A172 (cell line): ENCODE measurements at places on chromosomes 11 and 22. TPM values are rescaled to one million over a fixed set of nuclear protein-coding genes. Genes with fewer than 3 reads are reported as not detected.

DNA sequence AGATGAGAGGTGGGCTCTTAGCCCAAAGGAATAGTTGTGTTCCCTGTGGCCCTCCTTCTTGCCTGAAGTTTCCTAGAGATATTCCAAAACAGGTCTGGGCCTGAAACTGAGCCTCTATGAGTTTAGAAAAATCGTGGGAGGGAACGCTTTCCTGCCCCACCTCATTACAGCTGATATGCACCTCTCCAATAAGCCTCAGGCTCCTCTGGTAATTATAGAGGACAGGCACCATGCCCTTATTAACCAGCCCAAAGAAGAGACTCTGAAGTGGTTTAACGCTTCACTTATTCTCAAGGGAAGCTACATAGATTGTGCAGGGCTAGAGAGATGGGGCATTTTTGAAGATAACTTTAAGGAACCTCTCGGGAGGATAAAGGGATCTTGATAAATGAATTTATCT lies 3.4 kb upstream of the MPZL2 start:
- DNase-seq, result no peak

DNA sequence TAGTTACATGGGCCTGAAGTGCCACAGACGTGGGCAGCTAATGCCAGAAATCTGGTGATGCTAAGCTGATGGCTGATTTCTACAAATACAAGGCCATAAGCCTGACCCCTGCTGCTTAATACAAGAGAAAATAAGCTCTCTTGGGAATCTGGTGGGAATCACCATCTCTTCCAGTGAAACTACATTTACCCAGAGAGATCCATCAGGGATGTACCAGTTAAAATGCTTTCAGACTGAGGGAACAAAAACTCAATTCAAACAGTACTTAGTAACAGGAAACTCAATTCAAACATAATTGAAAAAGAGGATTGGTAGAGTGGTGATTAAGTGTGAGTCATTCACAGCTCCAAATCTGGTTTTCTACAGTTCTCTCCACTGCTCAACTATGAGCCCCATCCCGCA lies 1.7 kb upstream of the CAVIN3 start:
- DNase-seq, result peak; percentile 76

GRCh38 chr22:23112472-23113012 lies 29.2 kb downstream of the RSPH14 start:
- DNase-seq, result no peak

GRCh38 chr11:66918741-66919140 lies 39.4 kb downstream of the PC start:
- no peak for DNase-seq

GRCh38 chr11:115611343-115611742 lies 107.1 kb upstream of the CADM1 start:
- no peak for DNase-seq

- DNase-seq, result no peak
Measured at GRCh38 chr22:22030493-22031182, 48.1 kb upstream of the TOP3B start.

Gene CCDC87
- total RNA-seq, result 0.31 and 1.2 TPM in 2 replicates

GRCh38 chr22:35524966-35525686 lies 15.5 kb upstream of the RASD2 start:
- no peak for DNase-seq

GRCh38 chr22:43385770-43386641 lies 25.8 kb upstream of the MPPED1 start:
- peak; percentile 36 for DNase-seq

- no peak for DNase-seq
Measured at GRCh38 chr11:100705447-100705846, 18.4 kb downstream of the ARHGAP42 start.

Gene FDXACB1
- total RNA-seq, result 1.5 and 3.4 TPM in 2 replicates

Gene MRGPRE
- total RNA-seq, result not detected in 2 replicates
